ENCODE measurements at places on chromosomes 2 and 18.

DNA sequence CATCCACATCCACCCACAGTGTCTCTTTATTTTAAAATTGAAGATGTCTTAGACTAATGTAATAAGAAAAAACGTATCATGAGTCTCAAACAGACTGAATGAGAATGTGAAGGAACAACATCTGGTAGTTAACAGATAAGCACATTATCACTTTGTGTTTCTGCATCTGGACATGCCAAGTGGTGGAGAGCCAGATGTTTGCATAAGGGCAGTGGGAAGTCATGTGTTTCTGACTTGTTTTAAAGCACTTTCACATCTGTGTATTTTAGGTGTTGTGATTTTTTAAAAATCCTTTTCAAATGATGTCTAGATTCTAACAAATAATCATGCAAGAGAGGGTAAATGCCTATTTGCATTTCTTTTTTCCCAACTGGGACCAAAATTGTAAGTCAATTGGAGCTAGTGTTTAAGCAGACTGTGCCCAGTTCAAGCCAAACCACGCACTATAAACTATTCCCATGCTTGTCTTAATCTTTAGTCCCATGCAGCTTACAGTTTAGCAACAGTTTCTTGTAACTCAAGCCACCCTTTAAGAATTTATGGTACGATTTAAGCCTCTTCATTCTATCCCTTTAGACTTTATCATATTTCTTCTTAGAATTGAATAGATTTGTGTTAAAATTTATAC lies 272.7 kb upstream of the DOK6 start:
- no peak for DNase-seq

DNA sequence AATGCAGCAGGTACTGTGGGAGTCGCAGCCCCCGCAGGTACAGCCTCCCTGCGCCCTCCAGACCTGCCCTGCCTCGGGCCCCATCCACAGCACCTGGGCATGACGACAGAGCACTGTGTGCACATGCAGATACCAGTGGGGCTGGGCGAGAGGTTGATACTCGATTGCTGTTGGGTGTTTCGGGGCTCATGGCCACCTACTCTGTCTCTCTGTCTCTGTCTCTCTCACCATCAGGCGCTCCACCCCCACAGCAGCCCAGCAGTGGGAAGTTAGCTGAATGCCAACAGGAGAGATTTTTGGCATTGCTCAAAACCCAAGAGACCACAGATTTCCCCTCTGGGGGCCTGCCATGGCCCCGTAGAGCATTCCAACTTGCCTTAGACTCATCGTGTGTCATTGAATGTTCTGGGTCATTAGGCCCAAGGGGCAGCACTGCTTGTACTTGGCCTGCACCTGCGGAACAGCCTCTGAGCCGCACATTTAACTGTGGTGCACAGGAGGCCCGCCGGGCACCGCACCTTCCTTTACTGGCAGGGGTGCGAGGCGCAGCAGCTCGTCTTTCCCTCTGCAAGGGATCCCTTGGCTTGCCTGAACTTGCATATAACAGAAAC lies 18.8 kb downstream of the KCNIP3 start:
- DNase-seq = peak; percentile 97

- no peak for DNase-seq
These were observed 234.5 kb downstream of the HDAC4 start for GRCh38 chr2:239166201-239166834.

DNA sequence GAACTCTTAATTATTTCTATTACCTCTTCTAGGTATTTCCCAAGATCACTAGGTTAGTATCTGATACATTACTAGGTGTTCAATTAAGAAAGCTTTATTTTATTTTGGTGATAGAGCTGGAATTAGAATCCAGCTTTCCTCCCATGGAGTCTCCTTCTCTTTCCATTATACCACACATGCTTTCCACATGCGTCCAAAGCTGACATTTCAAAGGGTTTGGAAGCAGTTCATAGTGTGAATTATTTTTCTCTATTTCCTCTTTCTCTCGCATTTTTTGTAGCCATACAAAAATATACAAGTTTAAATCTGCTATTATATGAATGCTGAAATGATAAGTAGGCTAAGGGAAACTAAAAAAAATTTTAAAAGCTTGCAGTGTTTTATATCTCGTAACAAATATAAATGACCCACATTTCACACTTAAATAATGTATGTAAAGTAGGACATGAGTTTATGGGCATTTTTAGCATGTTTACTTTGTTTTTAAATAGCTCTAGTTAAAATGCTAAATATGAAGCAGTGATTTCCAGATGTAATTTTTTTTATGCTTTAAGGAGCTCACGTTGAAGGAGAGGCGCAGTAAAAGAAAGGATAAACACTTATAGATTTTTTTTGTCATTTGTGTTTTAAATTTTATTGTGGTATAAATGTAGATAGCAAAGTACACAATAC lies 20.1 kb downstream of the ZC3H6 start:
- no peak for DNase-seq

DNA sequence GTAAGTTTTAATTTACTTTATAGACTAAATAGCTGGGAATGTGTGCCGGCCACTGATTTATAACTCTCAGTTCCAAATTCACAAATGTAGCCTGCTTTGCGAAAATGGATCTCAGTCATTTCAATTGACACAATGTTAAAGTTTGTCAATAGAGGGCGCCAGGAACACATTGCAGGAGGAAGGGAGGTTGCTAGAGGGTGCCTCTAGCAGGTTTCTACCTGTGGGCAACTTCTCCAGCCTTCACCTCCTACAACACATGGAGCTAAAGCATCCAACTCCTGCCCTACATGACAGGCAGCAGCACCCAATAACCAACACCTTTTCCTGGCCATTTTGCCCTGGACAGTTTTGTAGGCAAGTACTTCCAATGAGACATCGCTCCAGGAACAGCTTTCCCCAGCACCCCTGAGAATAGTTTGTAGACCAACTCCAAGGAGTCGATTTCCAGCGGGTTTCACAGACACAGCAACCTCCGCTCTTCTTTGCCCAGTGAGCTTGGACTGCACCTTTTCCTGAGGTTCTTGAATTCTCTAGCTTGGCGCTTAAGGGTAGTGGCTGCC lies 784.8 kb upstream of the CDH2 start:
- peak; percentile 45 for DNase-seq

GRCh38 chr2:135676031-135676430 lies 65.6 kb upstream of the UBXN4 start:
- peak; percentile 20 for DNase-seq

DNA sequence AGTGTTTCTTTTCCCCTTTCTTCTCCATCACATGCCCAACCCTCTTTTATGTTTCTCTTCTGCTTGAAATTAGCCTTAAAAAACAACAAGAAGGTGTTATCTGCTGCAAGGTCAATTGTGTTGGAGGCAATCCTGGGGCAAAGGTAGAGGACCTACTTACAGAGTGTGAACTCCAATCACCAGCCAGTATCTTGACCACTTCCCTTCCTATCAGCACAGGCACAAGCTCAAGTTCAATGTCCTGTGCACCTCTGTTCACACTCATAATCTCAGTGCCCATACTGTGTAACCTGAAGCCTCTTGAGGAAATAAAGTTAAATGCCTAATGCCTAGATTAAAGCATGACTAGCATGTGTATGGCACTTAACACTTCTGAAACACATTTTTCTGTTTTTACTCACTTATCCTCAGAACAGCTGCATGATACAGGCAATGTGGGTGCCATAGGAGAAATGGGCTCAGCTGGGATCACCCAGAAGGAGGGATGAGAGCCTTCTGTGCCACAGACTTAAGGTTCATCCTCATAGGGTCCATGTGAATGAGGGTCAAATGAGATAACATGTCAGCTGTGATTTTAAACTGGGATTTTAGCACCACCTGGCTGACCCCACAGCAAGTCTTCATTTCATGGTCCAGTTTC lies 701.5 kb downstream of the BCL11A start:
- no peak for DNase-seq
